ENCODE measurements at places on chromosomes 3 and 15.
A peak's percentile ranks its signal among the peaks of the same experiment; 100 is the strongest.

DNA sequence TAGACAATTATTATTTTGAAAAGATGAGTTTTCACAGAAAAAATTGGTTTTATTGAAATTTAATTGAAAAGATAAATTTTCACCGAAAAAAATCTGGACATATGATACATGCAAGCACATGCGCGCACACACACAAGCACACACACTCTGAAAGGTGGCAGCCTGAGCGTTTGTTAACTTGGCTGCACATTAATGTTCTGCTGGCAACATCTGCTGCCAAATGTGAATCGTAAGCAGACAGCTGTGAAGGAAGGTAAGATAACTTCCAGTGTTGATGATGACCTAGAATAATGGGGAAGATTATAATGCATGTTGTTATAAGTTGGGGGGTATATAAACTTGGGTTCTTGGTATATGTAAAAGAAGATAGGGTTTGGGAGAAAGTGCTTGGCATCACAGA lies 18.4 kb upstream of the CMTM7 start:
- no peak for DNase-seq

DNA sequence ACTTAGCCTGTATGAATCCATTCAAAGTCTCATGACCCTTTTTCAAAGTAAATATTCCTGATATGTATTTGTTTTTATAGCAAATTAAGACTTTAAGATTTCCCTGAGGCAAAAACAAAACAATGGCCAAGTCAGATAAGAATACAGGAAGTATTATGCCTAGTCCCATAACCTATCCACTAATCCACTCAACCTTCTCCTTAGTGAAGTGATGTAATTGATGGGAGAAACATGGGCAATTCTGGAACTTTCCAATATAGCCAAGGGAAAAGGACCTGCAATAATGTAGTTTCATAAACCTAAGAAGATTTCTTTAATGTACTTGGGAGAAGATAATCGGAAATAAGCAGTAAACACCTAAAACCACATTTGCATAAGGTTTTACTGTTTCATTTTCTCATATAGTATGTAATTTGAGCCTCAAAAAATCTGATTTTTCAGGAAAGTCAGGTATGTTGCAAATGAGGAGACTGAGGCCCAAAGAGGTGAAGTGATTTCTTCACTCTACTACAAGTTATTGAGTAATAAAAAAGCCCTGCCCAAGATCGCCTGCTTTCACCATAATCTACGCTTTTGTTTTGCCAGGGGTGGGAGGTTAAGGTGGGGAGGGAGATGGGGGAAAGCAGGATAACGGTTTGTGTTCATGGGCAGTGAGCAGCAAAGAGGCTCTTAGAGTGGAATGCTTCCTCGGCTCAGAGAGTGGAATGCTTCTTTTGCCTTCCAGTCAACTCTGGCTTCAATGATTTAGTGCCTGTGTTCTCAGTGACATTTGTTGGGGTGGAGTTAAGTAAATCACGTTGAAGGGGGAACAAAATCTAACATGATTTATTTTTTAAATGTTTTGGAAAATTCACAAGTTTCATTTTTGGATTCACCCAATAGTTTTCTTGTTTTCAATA lies 95.0 kb upstream of the FNDC3B start:
- no peak for DNase-seq

- DNase-seq, result peak; percentile 99
These were observed 152.9 kb downstream of the IGF1R start for GRCh38 chr15:98801234-98801561.

DNA sequence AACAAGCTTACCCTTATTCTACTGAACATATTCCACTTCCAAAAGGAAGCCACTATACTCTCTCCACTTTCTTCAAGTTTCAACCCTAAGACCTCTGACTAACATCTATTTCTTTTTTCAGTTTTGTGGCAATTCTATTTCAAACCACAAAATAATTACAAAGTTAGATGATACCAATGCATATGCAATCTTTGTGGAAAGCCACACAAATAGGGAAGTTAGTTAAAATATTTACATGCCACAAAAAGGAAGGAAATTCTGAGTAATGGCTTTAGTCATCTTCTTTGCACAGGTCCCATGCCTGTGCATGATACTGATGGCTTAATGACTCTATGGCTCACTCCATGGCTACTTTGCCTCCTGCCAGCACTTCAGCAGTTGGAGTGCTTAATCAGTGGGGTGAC lies 57.0 kb upstream of the MCTP2 start:
- no peak for DNase-seq

DNA sequence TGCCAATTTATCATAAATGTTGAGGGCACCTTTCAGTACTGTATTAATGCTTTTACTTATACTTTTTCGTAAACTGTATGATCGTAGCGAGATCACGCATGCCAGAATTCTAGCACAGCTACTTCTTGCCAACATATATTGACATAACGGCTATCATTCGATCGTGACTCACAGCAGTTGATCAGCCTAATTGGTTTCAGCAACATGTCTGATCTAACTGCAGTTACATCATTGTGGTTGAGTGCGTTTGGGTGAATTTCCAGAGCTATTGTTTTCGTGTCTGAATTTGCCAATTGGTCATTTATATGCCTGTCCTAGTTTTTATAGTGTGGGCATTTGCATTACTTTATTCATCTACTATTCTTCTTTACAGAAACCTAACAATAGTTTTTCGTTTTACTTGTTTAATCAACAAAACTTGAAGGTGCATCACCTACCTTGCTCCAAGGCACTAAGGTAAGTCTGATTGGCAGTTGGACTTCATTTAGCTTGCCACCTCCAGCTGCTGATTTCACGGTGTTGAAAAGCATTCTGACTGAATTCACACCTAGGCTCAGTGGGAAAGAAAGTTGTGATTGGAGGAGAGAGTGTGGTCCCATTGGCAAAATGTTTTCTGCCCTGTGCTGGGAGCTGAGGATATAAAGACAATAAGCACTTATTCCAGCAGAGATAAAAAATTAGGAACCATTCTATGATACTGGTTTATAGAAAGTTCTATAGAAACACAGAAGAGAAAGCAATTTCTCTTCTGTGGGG lies 120.9 kb upstream of the RGMA start:
- DNase-seq, result no peak

- DNase-seq, result no peak
These were observed 60.5 kb downstream of the SLMAP start for GRCh38 chr3:57816471-57817095.

GRCh38 chr3:81864272-81864671 lies 102.8 kb upstream of the GBE1 start:
- DNase-seq, result no peak

DNA sequence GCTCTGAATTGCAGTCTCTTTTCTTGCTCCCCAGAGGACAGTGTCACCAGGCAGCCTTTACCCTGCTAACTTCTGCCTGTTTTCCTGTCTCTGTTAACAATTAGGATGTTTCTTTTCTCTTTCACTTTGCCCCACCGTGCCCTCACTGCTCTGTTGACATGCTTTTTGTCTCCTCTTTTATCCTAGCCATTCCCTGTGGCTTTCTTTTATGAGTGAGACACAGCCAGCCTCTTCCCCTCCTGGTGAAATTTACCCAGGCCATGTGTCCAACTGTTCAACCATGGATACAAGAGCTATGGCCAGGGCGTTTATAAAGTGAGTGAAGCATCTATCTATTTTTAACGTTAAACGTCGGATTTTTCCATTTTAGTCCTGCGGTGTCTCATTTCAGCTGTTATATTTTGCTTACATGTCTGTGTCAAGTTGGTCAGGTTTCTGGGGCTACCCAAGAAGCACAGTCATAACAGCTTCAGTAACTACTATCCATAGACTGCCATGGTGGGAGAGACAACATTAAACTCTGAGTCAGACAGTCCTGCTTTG lies 443.2 kb upstream of the AZI2 start:
- DNase-seq, result no peak

DNA sequence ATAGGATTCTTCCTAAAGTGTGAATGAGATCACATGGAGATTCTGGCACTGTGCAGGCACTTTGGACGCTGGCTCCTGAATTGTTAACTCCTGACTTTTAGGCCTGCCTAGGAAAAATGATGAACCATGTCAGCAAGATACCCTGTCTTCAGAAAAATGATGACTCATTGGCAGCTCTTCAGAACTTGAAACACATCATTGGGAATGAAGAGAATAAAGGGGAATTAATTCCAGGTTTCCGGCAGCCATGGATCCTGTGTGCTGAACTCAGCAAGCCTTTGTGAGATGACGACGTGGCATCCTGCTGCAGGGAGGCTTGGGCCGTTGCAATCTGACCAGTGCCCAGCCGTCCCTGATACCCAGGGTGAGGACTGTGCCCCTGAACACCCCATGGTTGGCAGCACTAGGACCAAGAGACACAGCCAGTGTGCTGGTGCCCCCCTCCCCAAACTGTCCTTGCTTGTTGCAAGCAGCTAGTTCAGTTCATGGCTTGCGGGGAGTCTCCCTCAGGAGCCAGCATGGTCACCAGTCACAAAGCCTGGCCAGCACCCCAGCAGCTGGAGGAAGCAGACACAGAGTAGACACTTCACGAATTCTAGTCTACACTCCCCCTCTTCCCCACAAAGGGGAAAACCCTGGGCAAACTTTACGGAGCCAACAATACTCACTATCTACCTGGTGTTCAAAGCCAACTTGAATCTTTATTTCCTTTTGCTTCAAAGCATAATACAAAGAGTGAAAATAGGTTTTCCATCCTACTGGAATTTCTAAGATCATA lies 7.8 kb upstream of the LIPC start:
- DNase-seq, result no peak

- DNase-seq, result no peak
These were observed 125.4 kb upstream of the PLCL2 start for GRCh38 chr3:16759227-16759903.

GRCh38 chr3:10583798-10584708 lies 78.7 kb upstream of the ATP2B2 start:
- DNase-seq, result no peak

DNA sequence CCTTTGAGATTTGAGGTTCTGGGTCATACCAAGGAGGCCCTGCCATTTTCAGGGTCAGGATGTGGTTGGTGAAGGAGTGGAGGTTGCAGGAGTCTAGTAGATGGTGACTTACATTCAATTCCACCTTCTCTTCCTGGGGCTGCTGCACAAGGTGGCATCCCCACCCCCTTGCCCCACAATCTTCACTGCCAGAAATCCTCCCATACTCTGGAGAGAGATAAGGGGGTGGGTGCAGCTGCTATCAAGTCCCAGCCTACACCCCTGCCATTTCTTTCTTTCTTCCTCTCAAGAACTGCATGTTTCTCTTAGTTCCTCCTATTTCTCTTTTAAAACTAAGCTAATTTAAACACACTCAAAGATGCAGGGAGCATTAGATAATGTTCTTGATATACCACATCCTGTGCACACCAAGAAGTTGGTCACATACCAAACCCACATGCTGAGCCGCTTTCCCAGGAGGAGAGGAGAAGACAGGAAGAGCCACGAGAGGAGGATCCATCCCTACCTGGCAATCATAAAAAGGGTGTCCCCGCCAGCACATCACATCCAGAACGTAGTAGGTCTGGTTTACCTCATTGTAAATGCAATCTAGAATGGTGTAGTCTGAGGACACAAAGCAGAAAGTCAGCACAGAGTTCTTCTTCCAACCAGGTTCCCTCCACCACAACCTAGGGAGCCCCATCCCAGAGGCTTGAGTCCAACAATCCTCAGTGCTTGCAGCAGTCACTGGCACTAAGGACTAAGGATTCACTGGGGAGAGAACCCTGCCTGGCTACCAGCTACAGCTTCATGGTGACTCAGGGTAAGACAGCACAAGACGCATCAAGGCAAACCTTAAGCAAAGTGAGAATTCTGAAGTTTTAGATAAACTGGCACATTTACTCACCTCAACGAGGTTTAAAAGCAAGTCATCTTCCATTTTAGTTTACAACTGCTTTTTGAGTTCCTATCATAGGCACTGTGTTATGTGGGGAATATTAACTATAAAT lies 18.5 kb downstream of the SNUPN start:
- DNase-seq, result no peak

- DNase-seq, result no peak
These were observed 19.9 kb downstream of the SPICE1 start for GRCh38 chr3:113495035-113495434.

- DNase-seq, result no peak
These were observed 701.2 kb downstream of the NLGN1 start for GRCh38 chr3:174098746-174099145.

DNA sequence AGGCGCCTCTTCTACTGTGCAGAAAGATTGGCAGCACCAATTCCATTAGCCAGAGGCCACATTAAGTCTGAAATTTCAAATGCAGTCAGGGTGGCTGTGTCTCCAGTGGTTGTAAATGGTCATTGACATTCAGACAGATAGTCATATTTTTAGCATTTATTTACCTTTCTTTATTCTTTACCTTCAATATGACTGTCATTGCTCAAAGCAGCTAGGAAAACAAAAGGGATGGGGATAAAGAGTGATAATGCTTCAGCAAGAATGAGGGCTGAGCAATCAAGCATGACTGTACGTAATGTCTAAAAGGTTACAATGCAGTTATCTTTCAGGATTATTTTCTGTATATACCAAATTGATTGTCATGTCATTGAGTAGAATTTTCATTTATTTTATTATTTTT lies 360.4 kb downstream of the EFHB start:
- DNase-seq, result no peak

GRCh38 chr3:189001559-189001958 lies 170.2 kb upstream of the TPRG1 start:
- no peak for DNase-seq

GRCh38 chr15:37933666-37934065 lies 774 bp upstream of the TMCO5A start:
- DNase-seq, result no peak

DNA sequence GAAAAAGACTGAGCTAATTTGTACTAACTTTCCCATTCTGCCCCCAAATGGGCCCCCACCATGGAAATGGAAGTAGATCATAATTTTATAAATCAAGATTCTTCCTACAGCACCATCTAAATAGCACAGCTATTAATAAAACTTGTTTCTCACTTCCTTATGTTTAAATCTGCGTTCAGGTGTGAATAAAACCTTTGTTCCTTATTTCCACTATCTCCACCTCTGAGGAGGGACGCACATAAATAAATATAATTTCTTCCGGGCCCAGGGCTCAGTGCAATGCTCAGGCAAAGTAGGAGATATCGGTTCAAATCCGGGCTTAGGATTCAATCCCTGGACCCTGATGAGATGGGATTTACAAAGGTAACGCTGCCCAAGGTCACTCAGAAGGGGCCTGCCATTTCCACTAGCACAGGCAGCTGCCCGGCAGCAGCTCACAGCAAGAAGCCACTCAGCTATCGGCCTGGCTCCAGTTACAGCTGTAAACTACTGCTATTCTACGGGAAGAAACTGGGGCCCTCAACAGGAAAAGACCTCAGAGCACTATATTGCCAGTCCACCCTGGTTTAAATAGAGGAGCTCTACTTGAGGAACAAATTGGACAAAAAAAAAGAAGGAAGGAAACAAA lies 52.5 kb downstream of the FOXP1 start:
- DNase-seq, result no peak

DNA sequence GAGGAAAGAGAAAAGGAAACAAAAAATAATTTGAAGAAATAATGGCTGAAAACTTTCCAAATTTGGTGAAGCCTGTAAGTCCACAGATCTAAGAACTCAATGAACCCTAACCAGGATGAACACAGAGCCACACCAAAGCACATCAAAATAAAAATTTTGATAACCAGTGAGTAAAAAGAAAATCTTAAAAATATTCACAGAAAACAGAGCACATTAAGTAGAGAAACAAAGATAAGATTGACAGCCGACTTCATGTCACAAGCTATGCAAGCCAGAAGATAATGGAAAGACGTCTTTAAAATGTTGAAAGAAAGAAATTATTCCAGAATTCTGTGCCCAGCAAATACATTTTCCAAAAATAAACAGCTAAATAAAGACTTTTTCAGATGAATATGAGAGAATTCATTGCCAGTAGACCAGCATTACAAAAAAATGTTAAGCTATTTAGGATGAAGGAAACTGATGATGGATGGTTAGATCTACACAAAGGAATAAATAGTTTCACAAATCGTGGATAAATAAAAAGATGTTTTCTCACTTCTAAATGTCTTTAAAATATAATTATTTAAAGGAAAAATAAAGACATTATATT lies 140.2 kb upstream of the SKOR1 start:
- no peak for DNase-seq
